ENCODE measurements at places on chromosomes 13 and 19.

DNA sequence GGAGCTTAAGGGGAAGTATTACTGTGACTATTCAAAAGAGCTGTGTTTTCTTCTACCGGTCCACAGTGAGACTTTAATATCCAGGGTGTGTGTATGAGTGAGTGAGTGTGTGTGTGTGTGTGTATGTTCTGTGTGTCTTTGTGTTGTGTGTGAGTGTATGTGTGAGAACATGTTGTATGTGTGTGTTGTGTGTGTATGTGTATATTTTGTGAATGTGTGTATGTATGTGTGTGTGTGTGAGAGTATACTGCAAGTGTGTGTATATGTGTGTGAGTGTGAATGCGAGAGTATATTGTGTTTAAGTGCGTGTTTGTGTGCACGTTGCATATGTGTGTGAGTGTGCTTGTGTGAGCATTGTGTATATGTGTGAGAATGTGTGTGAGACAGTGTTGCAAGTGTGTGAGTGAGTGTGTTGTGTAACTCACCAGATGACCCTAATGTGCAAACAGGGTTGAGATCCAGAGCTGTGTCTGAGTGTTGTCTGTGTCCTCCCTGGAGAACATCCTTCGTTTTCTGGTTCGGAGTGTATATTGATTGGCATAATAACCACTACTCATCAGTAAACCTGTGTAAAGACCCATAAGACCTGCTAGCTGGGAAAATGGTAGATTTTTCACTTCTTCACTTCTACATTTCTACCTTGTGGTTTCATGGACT, 101.1 kb upstream of the RNF113B start:
- DNase-seq: no peak

DNA sequence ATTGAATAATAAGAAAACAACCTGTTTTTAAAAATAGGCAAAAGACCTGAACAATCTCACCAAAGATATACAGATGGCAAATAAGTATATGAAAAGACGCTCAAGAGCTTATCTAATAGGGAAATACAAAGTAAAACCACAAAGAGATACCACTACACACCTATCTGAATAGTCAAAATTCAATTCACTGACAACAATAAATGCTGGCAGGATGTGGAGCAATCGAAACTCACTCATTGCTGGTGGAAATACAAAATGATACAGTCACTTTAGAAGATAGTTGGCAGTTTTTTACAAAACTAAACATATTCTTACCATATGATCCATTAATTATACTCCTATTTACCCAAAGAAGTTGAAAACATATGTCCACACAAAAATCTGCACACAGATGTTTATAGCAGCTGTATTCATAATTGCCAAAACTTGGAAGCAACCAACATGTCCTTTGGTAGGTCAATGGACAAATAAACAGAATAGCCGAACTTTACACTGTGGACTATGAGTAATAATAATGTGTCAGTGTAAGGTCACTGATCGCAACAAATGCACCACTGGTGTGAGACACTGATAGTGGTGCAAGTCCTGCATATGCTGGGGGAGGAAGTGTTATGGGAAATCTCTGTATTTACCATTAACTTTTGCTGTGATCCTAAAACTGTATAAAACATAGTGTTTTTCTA, 20.8 kb downstream of the ZC3H13 start:
- DNase-seq: no peak

DNA sequence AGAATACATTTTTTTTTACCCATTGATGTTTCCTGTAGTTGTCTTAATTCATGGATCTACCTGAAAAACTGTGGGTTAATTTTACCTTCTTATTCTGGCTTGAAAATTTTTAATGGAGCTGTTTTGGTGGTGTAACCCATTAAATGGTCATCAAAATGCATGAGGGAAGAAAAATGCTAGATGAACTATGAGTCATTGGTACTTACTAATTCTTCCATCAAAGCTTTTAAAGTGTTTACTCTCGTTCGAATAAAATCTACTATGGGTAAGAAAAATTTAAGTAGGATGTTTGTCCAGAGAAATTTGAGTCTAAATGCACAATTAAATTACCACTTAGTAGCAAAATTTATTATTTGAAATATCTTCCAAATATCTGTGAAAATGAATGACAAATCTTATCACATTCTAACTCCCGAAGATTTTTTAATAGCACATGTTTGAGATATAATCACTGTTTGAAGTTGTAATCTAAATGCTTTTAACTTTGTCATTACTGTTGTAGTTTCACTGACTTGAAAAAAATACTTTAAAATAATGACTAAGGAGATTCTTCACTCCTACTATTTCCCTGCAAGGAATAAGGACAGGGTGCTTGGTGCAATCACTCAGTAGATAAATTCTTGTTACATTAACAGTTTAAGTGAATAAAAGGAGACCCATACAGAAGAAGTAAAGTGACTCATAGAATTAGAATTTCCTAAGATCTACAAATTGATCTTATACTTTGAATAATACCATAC, 437.7 kb downstream of the IRS2 start:
- no peak for DNase-seq

- no peak for DNase-seq
These were observed 1.9 kb upstream of the TSC22D1 start for GRCh38 chr13:44578067-44578400.

- no peak for DNase-seq
These were observed 373.1 kb downstream of the DIAPH3 start for GRCh38 chr13:59790626-59791025.

GRCh38 chr19:51799034-51799773, 4.2 kb downstream of the FPR3 start:
- DNase-seq: no peak

DNA sequence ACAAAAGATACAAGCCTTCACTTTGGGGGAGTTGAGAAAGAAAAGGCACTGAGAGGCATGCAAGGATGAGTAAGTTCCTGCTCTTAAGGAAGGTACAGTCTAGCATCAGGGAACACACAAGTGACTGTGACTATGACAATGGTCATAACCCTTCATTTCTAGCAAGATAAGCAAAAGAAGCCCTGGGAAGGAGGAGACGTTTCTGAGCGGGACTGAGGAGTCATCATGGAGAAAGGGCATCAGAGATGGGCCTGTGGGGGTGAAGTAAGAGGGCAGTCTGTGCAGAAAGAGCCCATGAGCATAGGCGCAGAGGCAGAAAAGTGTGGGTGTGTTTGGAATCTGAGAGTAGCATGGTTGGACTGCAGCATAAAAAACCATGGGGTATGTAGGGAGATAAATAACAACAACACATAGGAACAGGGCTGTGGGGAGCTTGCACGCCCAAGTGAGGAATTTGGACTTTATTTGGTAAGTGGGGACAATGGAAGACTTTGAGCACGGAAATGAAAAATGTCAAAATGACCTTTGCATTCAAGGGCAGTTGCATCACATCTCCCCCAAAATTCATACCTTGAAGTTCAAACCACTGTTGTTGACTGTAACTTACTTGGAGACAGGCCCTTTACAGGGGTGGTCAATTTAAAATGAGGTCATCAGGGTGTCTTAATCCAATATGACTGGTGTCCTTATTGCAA, 86.7 kb downstream of the MBNL2 start:
- no peak for DNase-seq

GRCh38 chr13:100063333-100063732, 25.6 kb upstream of the PCCA start:
- DNase-seq: no peak

GRCh38 chr13:30052120-30052519, 201.7 kb upstream of the UBL3 start:
- no peak for DNase-seq

- no peak for DNase-seq
These were observed 35.3 kb downstream of the DACH1 start for GRCh38 chr13:71831716-71832115.

GRCh38 chr13:77548095-77548494, 12.6 kb downstream of the SCEL start:
- no peak for DNase-seq

DNA sequence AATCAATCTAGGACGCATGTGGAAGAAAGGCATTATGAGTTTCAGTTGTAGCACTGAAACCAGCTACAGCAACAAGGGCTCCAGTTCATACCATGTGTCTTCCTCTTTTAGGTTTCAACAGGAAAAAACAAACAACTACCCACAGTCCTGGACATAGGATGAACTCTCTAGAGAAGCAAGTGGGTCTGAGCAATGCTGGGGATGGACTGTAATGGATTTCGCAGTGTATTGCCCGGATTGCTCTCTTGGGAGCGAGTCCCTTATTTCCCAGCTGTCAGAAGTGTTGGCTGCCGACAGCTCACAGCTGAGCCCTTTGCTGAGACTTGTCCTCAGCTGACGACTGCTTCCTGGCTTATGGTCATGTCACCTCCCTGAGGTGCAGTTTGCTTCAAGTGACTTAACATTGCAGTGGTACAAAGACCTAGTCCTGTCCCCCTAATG, 12.1 kb upstream of the MYCBP2 start:
- no peak for DNase-seq

DNA sequence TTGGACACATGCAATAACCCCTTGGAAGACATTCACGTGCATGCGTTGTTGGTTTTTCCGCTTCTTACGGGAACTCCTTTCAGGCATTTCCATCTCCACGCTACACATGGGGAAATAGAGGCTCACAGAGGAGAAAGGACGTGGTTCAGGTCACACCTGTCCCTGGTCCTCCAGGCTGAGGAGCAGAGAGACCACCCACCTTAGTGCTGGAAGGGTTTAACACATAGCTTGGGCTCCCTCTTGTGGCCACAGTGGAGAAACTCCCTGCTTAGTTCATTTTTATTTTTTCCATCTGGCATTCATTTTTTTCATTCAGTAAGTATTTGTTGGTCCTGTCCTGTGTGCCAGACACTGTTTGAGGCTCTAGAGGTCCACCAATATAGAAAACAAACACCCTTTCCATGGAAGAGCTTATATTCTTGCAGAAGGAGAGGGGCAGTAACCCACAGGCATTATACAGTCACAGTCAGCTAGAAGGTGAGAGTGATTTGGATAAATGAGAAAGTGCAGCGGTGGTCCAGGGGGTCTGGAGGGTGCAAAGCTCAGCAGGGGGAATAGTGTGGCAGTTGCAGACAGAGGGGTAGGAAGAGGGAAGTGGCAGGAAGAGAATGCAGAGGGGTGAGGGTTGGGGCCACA, 24.2 kb upstream of the TTYH1 start:
- DNase-seq: peak; percentile 46

GRCh38 chr19:7575434-7576040, 20.1 kb upstream of the CAMSAP3 start:
- no peak for DNase-seq

GRCh38 chr19:17866964-17867486, 4.7 kb upstream of the SLC5A5 start:
- DNase-seq: no peak

- no peak for DNase-seq
These were observed 84.5 kb downstream of the ANKRD10 start for GRCh38 chr13:110830331-110830730.

GRCh38 chr19:13091400-13092157, 11.1 kb downstream of the LYL1 start:
- no peak for DNase-seq

GRCh38 chr19:28401739-28402424, 811.1 kb downstream of the UQCRFS1 start:
- DNase-seq: no peak

- DNase-seq: no peak
These were observed 10.8 kb upstream of the RNF113B start for GRCh38 chr13:98187965-98188261.

- DNase-seq: peak; percentile 1
These were observed 80.5 kb upstream of the MBNL2 start for GRCh38 chr13:97141564-97142005.

DNA sequence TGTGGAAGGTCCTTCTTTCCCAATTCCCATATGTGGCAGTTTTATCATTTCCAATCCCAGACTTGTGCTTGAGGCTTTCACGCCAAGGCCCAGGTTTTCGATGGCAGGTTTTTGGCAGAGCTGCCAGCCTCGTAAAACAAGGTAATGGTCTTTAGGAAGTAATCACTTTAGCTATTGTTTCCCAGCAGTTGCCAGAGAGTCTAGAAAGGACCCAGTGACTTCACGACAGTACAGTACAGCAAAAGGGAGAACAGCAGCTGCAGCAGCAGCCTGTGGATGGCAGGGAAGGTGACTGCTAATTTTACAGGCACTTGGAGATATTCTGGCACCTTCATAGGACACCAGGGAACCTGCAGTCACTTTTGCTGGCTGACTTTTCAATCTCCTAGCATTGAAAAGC, 291.6 kb upstream of the MAB21L1 start:
- no peak for DNase-seq

GRCh38 chr13:95579303-95579702, 26.8 kb downstream of the CLDN10 start:
- no peak for DNase-seq

- DNase-seq: no peak
These were observed 566 bp upstream of the CCDC97 start for GRCh38 chr19:41309180-41310032.

DNA sequence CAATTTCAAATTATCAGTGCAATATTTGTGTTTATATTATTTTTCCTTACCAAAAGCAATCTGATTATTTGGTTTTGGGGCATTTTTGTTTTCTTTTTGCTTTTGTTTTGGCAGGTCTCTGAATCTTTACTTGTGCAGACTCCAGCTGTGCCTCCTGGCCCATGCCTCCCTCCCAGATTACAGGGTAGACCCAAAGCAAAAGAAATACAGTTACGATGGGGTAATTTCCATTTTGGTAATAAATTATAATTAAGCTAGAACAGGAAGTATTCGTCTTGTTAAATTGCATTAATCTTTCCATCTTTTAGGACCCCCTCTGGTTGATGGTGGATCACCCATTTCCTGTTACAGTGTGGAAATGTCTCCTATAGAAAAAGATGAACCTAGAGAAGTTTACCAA, 29.2 kb upstream of the MLNR start:
- DNase-seq: no peak

GRCh38 chr13:44795176-44795575, 194.1 kb downstream of the NUFIP1 start:
- no peak for DNase-seq

DNA sequence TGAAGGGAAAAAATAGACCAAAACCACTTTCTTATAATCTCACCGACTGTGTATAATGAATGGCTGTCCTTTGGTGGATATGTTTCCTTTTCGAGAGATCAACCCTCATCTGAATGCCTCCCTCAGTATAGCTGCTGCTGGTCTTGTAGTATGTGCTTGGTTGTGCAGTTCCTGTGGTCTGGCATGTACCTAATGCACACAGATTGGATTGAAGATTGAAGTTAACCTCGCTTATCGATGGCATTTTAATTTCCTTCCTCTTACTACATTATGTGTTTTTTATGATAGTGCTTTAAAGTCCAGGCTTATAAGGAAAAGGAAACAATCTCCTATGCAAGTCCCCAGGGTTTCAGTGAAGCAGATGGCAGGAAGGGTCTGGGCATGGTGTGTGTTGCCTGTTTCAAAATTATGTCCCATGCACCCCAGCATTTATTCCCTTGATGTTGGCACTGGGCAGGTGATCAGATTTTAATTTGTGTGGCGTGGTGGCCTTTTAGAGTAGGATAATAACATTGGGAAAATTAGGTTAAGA, 334.1 kb downstream of the SHISA2 start:
- DNase-seq: no peak

DNA sequence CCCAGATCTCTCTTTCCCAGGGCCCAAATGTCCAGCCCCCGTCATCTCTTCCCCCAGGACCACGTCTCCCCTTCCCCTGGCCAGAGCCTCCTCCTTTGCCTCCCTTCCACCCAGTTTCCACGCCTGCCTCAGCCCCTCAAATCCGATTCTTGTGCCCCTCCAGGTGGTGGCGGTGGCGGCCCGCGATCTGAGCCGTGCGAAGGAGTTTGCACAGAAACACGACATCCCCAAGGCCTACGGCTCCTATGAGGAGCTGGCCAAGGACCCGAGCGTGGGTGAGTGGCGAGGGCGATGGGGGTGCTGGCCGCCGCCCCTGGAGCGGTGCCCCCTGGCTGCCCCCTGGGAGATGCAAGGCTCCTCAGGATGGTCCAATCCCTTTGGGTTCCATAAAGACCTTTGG, 1.3 kb downstream of the DHDH start:
- no peak for DNase-seq

Measured in stimulated activated CD4-positive, alpha-beta T cell treated with anti-CD3 and anti-CD28 coated beads, Interleukin-4, amount 100 ng/mL, for 4 hours (primary cell).